ENCODE measurements at places on chromosomes 7 and 10. TPM values are rescaled to one million over a fixed set of nuclear protein-coding genes. Genes with fewer than 3 reads are reported as not detected.
A peak's percentile ranks its signal among the peaks of the same experiment; 100 is the strongest.

Gene PON3
- not detected for total RNA-seq

Gene ZNF804B
- total RNA-seq = not detected

Gene EIF3B
- total RNA-seq = 224 TPM

Gene SSBP1
- total RNA-seq = 159 TPM

Gene PHYHIPL
- total RNA-seq = 17.5 TPM

Gene AKR1D1
- not detected for total RNA-seq

GRCh38 chr10:66654861-66655260 lies 271.0 kb upstream of the LRRTM3 start:
- no peak for DNase-seq

GRCh38 chr7:86199881-86200614 lies 443.7 kb upstream of the GRM3 start:
- DNase-seq = no peak

DNA sequence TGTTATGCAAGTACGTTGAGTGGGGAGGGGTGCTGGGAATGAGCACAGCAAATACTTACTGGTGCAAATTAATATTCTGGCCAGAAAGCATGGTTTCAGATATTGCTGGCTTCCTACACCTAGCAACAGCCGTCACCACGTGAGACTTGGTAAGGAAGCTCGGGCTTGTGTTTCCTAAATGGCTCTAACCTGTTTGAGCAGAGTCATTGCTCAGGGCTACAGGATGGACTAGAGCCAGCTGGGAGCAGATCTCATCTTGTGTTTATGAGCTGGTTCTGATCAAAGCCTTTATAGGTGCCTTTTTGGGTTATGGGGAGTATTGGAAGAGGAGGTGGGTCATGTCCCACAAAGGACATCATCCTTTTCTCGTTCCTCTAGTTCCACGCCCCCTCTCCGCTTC lies 200.3 kb downstream of the BUB3 start:
- DNase-seq = no peak

GRCh38 chr7:31462636-31463035 lies 51.3 kb upstream of the ITPRID1 start:
- DNase-seq = no peak

DNA sequence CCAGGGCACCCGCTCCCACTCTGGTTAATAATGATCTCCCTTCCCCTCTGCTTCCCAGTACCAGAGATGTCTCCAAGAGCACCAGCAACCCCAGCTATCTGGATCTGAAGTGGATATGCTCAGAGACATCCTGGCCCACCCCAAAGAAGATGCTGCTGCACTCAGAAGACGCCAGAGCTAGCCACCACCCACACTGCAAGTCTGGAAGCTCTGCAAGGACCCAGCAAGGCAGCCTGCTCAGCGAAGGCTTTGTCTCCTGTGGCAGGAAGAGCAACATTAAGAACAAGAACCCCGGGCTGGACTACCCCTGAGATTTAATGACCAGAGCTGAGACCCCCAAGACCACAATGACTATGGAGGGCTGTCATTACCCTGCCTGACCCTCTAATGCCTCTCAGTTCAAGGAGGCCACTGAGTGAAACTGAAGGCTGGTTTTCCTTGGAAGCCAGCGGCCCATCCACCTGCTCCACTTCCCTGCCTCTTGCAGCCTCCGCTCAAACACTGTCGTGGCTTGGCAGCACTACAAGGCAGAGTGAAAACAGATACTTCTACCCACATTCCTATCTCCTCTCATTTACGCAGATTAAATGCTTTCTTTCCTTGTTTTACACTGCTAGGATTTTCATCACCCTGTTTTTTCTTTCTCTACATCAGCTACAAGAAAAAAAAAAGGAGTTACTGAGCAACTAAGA lies 202.2 kb downstream of the SNX10 start:
- no peak for DNase-seq

GRCh38 chr10:75717126-75717916 lies 285.9 kb downstream of the LRMDA start:
- no peak for DNase-seq

DNA sequence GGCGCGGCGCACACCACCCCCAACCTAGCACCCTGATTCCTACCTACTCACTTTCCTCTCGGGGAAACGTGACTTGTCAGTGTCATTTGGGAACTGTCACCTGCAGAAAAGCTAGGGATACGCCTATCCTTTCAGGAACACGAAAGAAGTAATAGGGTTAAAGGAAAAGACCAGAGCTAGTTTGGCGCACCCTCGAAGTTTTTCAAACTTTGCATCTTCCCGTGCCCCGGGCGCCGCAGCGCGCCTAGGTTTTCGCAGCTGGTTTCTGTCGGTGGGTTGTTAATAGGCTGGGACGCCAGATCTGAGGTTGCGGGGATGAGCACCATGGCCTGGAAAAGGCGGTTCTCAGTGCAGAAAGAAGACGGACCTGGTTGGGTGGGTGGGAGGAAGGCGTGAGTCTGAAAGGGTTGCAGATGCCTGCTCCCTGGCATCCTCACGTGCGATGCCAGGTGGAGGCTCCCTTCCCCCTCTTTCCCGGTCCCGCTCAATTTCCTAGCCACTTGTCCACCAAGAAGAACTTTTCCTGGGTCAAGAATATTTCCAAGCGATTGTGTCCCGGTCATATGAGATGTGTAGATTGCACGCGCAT lies 568 bp upstream of the MEOX2 start:
- DNase-seq = peak; percentile 2

DNA sequence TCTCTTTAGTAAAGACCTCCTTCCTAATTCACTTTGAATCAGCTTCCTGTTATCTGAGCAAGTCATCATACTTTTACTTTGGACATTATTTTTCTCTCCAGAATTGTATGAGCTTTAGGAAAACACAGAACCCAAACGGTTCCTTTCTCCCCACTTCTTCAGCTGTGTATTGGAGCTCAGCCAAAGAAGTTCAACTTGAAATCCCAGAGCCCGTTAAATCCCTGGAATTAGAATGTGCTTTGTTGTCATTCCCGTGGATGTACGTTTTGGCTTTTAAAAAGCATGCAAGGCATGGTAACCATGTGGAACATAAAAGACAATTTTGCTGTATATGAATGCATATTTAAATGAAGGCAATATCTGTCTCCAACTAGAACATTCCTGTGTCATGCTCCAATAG lies 46.6 kb downstream of the AGMO start:
- no peak for DNase-seq

DNA sequence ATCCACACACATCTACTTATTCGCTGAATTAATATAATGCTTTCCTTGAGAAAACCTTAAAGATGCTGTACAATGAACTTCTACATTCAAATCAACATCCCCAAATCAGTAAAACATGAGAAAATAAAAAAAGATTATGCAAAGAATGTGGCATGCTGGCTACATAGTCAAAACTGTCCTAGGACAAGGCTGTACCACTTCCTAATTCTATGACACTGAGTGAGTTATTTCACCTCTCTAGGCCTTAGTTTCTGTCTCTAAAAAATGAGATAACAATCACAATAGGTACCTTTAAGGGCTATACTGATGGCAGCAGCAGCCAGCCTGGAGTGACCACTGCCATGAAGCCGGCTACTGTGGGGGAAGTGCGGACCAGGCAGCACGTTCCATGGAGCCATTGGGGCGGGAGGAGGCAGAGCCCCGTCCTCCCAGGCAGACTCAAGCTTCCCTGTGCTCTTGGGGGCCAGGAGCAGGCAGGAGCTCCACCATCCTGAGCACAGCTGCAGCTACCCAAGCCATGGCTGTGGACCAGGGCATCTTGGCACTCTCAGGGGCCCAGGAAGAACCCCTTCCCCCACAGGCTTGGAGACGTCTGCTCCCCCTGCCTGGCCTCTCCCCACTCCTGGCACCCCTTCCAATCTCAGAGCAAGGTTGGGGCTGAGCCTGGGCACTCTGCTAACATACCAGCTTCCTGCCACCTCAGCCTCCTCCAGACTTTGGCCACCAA lies 110.2 kb downstream of the ELAPOR2 start:
- no peak for DNase-seq

DNA sequence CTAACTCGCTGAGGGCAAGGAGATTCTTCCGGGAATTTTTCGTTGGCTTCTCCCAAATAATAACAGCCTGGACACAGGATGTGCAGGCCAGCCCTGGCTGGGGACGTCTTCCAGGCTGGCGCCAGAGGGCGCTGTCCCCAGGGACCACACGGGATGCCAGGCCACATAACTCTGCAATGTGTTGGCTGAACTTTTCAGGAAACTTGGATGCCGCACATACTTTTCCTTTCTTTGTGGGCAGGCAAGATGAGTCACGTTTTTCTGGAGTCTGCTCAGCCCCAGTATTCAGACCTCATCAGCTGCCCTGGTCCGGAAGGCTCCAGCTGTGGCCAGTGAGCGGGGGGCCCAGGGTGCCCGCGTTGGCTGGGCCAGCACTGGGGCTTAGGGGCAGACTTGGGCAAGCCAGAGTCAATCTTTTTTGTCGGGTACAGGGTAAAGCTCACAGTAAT lies 122.7 kb downstream of the PRKAG2 start:
- DNase-seq = peak; percentile 73

DNA sequence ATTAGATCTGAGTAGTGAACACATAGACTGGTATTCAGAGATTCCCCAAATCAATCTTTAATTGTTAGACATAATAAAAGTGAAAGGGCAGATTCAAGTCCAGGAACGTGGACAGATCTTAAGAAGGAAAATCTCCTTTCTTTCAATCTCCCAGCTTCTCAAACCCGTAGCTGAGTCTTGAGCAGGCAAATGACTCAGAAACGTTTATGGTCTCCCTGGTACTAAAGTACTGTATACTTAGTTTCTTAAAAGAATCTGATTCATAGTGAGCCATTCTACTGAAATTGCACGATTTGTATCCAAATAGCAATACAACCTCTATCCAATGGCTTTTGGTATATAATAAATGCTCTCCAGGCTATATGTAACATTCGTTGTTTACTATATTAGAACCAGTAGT lies 140.4 kb upstream of the RHEB start:
- no peak for DNase-seq

GRCh38 chr7:11315666-11316258 lies 342.1 kb downstream of the PHF14 start:
- DNase-seq = no peak

DNA sequence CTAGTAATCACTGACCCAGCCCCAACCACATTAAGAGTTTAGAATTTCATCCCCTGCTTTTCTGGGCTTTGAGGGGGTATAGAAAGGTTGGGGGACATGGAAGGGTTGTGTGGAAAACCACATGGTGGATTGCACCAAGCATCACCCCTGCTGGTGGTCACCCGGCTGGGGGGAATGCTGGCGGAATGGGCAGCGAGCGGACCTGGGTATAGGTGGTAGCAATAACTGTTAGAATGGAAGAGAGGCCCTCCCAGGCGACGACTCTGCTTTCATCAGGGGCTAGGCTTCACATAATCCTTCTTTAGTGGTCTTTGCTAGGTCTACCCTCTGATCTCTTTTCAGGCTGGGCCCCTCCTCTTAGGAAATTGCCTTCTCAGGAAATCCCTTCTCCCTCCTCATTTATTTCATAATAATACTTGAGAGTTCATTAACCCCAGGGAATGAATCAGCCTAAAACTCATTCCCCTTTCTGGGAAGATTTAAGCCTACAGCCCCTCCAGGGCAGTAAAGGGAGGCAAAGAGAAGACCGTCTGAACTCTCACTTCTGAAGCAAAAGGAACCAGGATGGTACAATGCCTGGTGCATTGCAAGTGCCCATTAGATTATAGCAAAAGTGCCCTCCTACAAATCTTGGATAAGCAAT lies 90.7 kb upstream of the LEP start:
- DNase-seq = no peak

- no peak for DNase-seq
Measured at GRCh38 chr7:146414373-146414772, 297.8 kb downstream of the CNTNAP2 start.
